Fibroblast of skin of abdomen (primary cell): ENCODE measurements at places on chromosomes 2 and 18.
A peak's percentile ranks its signal among the peaks of the same experiment; 100 is the strongest.

DNA sequence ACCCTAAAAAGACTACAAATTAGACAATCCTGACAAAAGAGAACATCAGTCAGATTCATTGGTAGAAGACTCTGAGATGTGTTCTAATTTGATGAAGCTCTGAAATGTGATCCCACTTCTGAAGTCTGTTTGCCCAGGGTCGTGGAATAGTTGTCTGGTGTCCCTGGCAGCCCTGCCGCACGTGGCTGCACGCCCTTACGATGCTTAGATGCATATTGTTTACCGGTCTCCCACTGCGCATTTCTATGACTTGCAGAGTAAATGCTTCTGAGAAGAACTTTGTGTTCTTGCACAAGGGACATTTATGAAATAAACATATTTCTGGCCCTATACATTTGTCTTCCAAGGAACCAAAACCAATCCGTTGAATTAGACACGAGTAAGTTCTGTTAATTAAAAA lies 243.2 kb downstream of the BABAM2 start:
- no peak for DNase-seq

GRCh38 chr18:23619388-23619881 lies 33.1 kb upstream of the NPC1 start:
- peak; percentile 11 for DNase-seq

DNA sequence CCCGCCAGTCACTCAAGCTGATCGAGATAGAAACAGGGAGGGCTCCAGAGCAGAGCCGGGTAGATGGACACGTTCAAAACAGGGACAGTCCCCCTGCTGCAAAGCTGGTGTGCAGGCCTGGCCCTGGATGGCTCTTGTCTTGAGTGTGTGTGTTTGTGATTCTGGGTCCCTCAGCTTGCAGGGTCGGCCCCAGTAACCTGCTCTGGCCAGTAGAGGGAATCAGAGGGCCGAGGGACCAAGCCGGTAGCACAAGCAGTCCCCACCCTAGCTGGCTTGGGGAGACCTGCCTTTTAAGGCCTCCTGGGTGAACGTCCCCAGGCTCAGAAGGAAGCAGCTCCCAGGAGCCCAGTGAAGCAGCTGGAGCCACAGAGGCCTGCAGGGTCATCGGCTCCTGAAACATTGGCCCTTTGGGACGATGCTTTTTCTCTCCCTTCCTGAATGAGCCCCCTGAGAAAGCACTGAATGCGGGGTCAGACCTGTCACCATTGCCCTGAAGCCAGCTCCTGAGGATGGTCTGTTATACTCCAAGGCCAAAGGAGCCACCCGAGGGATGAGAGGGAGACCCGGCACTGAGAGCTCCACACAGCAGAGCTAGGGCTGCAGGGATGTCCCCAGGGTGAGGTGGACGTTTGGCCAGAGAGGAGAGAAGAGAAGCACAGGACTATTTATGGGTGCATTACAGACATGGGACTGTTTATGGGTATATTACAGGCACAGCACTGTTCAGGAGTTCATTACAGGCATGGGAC lies 15.4 kb upstream of the MLPH start:
- DNase-seq = peak; percentile 44

GRCh38 chr18:23498117-23498516 lies 5.2 kb upstream of the RMC1 start:
- DNase-seq = no peak

DNA sequence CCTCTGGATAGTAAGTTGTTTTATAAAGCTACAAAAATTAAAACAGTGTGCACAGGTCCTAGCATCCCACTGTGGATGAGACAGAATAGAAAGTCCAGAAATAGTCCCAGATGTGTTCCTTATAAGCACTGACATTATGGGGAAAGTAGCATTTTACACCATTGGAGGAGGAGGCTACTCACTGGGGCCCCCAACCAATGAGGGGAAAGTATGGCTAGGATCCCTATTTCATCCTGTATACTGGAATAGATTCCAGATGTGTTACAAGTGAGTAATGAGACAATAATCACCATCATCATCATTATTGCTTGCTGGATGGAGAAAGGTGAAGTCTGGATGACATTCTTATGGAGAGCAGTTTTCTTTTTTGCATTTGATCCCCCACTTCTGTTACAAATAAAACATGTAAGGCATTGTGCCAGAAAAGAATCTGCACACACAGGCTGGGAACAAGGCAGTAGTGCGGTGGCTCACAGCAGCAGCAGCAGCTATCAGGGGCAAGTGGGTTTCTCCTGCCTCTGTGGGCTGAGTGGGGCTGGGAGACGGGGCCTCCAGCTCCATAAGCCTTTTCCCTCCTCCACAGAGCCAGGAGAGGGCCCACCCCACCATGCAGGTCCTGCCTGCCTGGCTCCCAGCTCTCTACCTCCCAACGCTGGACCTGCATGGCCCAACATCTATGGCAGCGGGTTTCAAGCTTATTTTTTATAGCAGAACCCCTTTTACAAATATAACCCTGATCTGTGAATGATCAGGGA lies 5.0 kb downstream of the ARID5A start:
- peak; percentile 90 for DNase-seq

- DNase-seq = no peak
Observed at GRCh38 chr2:169495310-169495928, 14.1 kb upstream of the KLHL41 start.

DNA sequence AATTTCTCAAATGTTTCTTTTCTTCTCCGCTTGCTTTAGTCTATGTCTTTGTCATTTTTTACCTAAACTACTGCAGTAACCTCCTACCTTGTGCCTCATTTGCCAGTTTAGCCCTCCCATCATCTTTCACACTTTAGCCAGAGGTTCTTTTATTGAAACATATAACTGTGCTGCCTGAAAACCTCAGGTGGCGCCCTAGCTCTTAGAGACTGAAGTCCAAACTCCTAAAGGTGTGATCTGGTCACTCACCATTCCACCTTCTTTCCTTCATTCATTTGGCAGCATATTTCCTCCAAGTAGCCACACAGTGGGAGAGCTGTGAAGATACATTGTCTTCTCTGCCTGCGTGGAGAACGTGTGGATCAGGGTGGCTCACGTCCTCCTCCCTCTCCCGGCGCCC lies 98.2 kb upstream of the MAPRE2 start:
- no peak for DNase-seq

GRCh38 chr2:162908567-162908966 lies 70.0 kb upstream of the KCNH7 start:
- no peak for DNase-seq

DNA sequence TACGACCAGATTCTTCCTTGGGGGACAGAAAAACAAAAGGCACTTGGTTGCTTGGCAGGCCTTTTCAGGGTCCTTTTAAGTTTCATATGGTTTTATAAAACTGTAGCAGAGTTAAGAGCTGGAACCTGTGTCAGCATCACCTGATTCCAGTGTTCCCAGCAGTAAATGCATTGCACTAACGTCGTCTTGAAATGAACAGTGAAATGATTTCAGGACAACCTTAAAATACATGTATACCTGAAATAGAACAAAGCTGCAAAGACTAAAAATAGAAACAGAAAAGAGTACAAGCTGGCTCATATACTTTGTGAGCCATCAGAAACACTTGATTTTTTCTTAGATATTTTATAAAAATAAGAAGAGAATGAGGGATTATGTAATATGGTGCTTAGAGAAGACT lies 51.9 kb downstream of the ACSL3 start:
- DNase-seq = no peak

- DNase-seq = no peak
Observed at GRCh38 chr2:99469394-99469793, 20.4 kb downstream of the REV1 start.

- DNase-seq = no peak
Observed at GRCh38 chr2:122905431-122905830, 1119.7 kb upstream of the CNTNAP5 start.

GRCh38 chr18:21305621-21306020 lies 63.6 kb downstream of the GREB1L start:
- DNase-seq = no peak

GRCh38 chr2:39728941-39729351 lies 50.1 kb downstream of the THUMPD2 start:
- peak; percentile 34 for DNase-seq

DNA sequence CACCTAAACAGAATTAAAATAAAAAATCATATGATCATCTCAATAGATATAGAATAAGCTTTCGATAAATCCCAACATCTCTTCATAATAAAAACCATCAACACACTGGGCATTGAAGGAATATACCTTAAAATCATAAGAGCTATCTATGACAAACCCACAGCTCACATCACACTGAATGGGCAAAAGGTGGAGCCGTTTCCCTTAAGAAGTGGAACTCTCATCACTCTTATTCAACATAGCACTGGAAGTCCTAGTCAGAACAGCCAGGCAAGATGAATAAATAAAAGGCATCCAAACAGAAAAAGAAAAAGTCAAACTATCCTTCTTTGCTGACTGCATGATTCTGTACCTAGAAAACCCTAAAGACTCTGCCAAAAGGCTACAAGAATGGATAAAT lies 510.3 kb downstream of the ZNF804A start:
- DNase-seq = no peak

- no peak for DNase-seq
Observed at GRCh38 chr2:197405582-197405981, 29.2 kb downstream of the SF3B1 start.

GRCh38 chr2:101781791-101782426 lies 84.4 kb downstream of the MAP4K4 start:
- no peak for DNase-seq

DNA sequence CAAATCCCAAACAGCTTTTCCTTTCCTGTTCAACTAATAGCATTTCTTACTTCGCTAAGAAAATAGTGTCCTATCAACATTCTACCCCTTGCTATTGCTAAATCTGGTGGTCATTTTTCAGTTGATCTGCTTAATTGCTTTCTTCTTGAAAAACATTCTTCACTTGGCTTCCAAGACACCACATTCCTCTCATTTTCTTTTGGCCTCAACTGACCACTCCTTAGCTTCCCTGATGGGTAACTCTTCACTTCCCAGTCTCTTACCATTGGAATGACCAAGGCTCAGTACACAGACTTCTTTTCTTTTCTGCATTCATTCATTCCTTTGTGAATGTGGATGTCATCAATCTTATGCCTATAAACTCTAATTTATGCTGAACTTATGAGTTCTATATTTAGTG lies 230.8 kb upstream of the CDH2 start:
- no peak for DNase-seq

GRCh38 chr18:8890957-8891464 lies 185.7 kb downstream of the MTCL1 start:
- DNase-seq = peak; percentile 97

GRCh38 chr2:230924092-230924469 lies 961 bp downstream of the GPR55 start:
- DNase-seq = no peak

- DNase-seq = no peak
Observed at GRCh38 chr2:130370490-130370889, 14.6 kb downstream of the PTPN18 start.

GRCh38 chr18:24369426-24369825 lies 28.2 kb downstream of the OSBPL1A start:
- peak; percentile 17 for DNase-seq

GRCh38 chr2:107402330-107402729 lies 424.4 kb upstream of the RGPD4 start:
- no peak for DNase-seq

GRCh38 chr18:34695310-34695709 lies 14.8 kb upstream of the DTNA start:
- no peak for DNase-seq

DNA sequence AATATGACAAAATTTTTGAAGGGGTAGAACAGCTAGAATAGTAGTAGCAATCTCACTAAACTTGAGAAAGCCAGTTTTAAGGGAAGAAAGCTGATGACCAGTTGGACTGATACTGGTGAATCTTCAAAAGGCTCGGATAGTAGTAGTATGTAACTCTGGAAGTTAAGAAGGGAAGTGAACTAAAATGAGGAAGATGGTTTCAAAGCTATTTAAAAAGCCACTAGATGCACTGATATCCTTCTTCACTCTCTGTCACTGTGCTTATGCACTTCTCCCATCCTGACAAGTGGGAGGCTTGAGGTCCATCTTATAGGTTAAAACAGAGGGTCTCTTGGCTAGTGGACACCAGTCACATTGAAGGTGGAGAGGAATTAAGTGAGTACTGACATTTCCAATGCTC lies 141.1 kb downstream of the NCOA1 start:
- DNase-seq = no peak

DNA sequence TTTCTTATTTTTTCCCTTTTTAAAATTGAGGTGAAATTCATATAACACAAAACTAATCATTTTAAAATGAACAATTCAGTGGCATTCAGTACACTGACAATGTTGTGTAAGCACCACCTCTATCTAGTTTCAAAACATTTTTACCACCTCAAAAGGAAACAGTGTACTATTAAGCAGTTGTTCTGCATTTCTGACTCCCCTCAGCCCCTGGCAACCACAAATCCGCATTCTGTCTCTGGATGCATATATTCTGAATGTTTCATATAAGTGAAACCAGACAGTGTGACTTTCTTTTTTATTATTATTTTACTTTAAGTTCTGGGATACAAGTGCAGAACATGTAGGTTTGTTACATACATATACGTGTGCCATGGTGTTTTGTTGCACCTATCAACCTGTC lies 19.2 kb upstream of the TANK start:
- DNase-seq = no peak

- DNase-seq = no peak
Observed at GRCh38 chr2:203022751-203023150, 8.1 kb downstream of the NBEAL1 start.

- no peak for DNase-seq
Observed at GRCh38 chr2:238558456-238559099, 131.9 kb downstream of the ASB1 start.

GRCh38 chr2:164560181-164560792 lies 61.0 kb downstream of the GRB14 start:
- DNase-seq = peak; percentile 23

GRCh38 chr2:147173798-147174197 lies 671.0 kb upstream of the ACVR2A start:
- DNase-seq = no peak

GRCh38 chr2:36869606-36870005 lies 96.7 kb downstream of the STRN start:
- DNase-seq = no peak

GRCh38 chr2:67039058-67039457 lies 358.1 kb upstream of the ETAA1 start:
- DNase-seq = no peak

- no peak for DNase-seq
Observed at GRCh38 chr2:85459771-85460170, 41.3 kb downstream of the SH2D6 start.

GRCh38 chr18:9097349-9097748 lies 5.2 kb upstream of the NDUFV2 start:
- no peak for DNase-seq

- DNase-seq = no peak
Observed at GRCh38 chr2:218192902-218193430, 24.0 kb upstream of the ARPC2 start.

- no peak for DNase-seq
Observed at GRCh38 chr18:80104364-80104779, 4.7 kb upstream of the ADNP2 start.

DNA sequence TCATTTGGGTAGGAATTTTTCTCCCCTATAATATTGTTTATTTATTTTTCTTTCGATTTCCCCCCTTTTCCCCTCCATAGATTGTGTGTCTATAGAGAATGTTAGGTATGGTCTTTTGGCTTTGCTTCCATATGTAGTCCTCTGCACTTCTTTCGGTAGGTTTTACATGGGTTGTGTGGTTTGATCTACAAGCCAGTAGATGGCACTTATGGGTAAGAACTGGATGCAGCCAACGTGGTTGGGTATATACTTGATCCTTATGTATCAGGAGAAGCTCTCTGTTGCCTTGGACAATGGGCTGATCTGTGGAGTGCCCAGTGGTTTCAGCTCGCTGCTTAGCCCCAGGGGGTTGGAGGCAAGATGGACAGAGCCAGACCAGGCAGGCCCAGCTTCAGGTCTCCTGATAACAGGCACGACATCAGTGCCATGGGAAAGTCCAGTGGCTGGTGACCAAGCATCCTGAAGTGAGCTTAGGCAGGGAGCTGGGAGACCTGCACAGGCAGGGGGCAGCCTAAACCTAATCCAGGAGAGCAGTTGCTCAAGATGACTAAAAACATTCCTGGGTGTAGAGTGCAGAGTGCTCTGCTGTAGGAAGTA lies 488.3 kb downstream of the CCDC85A start:
- DNase-seq = no peak
